Hematopoietic multipotent progenitor cell treated with erythropoietin and hydrocortisone succinate and interleukin-3 and kit ligand, for 15 days (in vitro differentiated cells): ENCODE measurements at places on chromosomes 7 and 10.

DNA sequence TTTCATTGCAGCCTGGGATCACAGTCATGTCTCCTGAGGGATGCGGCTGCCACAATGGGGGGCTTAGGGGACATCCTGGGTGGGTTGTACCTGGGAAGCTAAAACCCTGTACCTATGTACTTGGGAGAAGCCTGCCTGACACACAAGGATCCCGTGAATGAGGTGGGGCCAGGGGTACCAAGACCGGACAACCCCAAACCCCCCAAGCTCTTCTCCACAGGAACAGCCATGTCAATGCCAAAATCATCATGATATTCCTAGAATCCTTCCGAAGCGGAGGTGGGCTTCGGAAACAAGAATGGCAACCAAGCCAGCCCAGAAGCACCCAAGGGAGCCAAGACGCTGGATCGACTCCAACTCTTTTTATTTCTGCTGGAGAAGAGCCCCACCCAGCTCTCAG is 260.3 kb upstream of the TCERG1L start:
- no peak for DNase-seq

- DNase-seq: no peak
Measured at GRCh38 chr10:104300736-104301292, 31.8 kb downstream of the GSTO2 start.

- no peak for DNase-seq
Measured at GRCh38 chr10:15754937-15755336, 35.2 kb upstream of the ITGA8 start.

- DNase-seq: no peak
Measured at GRCh38 chr7:121624958-121625357, 228.8 kb upstream of the FAM3C start.

GRCh38 chr7:30321089-30321881 is 36.9 kb downstream of the ZNRF2 start:
- no peak for DNase-seq

DNA sequence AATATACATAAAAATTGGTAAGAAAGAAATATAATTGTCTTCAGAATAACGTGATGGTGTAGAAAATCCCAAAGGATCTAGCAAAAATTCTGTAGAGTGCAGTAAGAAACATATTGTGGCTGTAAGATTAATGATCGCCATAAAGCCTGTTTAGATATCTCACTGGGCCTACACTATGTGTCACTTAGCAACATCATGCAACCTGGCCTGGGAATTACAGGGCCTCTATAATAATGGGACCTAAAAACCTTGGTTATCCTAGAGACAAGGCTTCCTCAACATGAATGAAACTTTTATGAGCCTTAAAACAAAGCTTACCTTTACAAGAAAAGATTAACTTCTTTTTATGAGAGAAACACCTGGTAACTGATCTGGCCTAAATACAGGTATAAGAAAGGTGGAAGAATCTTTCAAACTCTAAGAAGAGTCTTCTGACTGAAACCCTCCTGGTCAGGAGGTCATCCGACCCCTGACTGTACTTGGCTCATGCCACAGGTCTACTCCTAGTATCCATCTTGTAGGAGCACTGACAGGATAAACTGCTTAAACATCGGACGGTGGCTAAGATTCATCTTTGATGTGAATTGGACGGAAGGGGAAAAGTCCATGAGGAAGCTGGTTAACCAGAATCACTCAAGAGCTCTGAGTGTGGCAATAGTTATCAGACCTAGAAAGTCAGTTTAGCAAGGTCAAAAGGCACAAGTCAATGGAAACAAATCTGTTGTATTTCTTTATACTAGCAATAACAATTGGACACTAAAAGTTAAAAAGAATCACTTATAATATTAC is 1155.1 kb upstream of the SORCS1 start:
- no peak for DNase-seq

DNA sequence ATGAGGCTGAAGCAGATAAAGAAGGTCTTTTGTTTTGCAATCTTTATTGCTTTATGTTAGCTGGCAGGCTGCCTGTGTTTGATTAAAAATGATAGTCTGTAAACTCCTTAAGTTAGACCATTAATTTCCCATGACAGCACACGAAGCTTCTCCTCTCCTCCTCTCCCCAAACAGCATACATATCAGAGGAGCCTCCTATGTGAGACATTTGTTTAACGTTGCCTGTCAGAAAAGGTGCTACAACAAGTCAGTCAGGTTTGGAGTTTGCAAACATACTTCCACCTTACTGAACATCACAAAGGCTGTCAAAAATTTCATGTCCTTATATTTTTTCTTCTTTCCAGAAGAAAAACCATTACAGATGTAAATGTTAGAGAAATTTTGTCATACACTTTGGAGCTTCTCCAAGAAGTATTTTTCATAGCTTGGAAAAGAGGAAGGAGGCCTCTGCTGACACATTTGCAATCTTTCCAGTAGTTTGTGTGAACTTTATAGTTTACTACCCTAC is 393.1 kb downstream of the EXOC4 start:
- no peak for DNase-seq

GRCh38 chr10:101207026-101207425 is 22.2 kb downstream of the LBX1 start:
- no peak for DNase-seq

DNA sequence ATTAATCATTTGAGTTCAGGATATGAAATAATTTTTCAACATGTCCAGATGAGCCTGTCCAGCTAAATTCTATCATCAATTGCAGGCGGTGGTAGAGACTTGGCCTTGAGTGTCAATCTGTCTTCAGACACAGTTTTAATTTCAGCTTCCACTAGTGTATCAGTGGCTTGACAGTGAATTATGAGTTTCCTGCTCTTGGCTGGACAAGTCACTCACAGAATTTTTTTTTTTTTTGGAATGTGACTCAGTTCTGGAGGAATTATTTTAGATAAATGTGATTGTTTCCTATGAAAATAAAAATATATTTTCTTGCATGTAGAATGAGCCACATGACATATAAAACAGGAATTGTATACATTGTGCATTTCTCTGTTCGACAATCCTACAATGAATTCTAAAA is 319.9 kb upstream of the AKR1E2 start:
- DNase-seq: no peak

- DNase-seq: no peak
Measured at GRCh38 chr10:125782054-125782453, 6.4 kb upstream of the MMP21 start.

DNA sequence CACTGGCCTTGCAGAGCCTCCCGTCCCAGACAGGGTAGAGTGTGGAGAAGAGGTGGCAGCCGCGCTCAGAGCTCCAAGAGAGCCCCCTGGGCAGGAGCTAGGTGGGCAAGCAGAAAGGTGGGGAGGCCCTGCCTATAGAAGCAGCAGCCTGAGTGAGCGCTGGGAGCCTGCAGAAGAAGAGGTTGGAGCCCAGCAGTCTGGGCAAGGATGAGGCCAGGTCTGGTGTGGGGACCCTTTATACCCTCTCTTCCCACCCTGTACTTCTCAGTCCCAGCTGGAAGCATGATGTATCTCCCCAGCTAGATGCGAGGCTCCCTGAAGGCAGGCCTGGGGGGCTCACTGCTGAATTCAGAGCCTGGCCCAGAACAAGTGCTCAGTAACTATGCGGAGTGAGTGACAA is 44.5 kb upstream of the ZMIZ1 start:
- no peak for DNase-seq

GRCh38 chr10:130363051-130363450 is 226.9 kb downstream of the GLRX3 start:
- DNase-seq: no peak

GRCh38 chr7:33751443-33751842 is 153.9 kb upstream of the BMPER start:
- DNase-seq: no peak

GRCh38 chr7:155184923-155185322 is 112.8 kb upstream of the INSIG1 start:
- DNase-seq: no peak

GRCh38 chr10:131832056-131832685 is 68.6 kb upstream of the PPP2R2D start:
- no peak for DNase-seq

GRCh38 chr7:157474685-157475084 is 137.9 kb downstream of the DNAJB6 start:
- peak; percentile 64 for DNase-seq

- no peak for DNase-seq
Measured at GRCh38 chr7:37211097-37211880, 237.4 kb downstream of the ELMO1 start.

DNA sequence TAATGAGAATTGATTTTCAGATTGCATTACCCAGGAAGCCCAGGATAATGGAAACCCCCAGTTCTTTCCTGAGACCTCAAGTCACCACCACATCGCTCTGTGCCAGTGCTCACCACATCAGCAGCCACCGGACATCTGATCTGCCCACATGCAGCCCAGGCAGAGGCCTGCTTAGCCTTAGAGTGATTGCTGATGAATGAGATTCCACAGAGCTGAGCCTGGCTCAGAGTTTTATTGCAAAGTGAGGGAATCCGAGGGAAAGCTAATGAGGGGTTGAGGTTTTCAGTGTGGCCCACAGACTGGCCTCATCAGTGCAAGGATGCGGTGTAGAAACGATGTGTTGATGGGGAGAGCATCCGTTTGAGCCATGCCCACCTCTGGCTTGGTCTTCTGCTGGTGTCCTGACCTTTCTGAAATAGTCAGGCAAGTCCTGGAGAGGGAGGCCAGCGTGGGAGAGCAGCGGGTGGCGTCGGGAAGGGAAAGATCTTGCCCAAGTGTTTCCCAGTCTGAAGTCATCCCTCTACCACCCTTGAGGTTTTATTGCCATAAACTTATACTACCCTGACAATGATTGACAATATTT is 120.3 kb downstream of the ITIH5 start:
- DNase-seq: no peak

- DNase-seq: no peak
Measured at GRCh38 chr7:52944921-52945320, 90.5 kb upstream of the POM121L12 start.

- no peak for DNase-seq
Measured at GRCh38 chr7:8982338-8982992, 549.1 kb downstream of the NXPH1 start.

DNA sequence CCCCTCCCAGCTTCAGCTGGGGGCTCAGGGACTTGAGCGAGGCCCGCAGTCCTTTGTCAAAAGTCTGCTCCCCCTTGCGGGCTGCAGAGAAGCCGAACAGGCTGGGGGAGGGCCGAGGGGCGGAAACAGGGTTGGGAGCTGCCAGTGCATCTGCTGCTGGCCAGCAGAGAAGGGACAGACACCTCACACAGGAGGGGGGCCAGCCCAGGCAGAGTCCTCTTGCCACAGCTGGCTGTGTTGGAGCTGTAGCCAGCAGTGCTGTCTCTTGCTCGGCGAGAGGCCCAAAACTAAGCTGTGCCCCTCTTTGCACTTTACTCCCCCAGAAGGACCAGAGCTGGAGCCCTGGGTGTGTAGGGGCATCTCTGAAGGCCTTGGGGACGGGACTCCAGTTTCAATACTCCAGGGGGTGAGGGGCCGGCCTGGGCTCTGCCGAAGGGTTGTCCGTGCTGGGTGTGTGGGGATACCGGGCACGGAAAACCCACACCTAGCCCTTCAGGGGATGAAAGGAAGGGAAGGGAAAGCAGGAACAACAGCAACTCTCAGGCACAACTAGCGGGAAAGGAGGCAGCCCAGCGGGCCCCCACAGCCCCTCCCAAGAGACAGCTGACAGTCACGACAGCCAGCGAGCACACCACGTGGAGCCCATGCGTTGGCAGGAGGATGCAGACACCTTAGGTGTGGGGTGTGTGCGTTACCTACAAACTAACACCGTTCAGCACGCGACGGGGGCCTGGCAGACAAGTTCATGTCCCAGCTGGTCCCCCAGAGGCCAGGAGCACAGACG is 17.8 kb downstream of the YKT6 start:
- DNase-seq: no peak

DNA sequence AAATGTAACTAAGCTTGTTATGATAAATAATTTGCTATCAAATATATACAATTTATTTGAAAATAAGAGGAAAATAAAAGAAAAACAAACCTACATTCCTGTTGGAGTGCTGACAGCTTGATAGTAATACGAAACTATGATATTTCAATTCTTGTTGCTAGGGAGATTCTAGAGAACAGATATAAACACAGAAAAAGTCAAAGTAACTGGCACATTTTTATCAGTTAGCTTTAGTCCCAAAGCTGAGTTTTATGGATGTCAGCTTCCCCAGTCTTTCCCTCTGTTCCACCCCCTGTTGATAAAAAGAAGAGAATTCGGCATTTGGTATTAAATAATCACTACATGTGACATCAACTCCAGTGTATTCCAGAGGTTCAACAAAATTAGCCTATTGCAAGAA is 1134.0 kb downstream of the XPNPEP1 start:
- no peak for DNase-seq

- DNase-seq: no peak
Measured at GRCh38 chr10:104253606-104254410, 884 bp upstream of the GSTO1 start.

DNA sequence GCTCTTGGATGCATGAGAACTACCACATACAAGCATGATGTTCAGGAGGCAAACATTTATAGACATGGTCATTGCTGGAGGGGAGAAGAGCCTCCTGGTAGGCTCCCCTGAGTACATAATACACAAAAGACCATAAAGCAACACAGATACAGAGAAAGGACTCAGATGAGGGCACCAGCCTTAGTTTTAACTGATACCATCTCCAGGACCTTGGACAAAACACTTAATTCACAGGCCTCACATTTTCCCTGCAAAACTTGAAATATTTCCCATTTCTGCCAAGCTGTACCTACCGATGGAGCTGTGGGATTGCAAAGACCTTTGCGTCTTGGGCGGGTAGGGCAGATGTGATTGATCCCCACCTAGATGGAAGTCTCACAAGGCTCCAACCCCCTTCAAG is 16.7 kb upstream of the ZNF488 start:
- DNase-seq: no peak

DNA sequence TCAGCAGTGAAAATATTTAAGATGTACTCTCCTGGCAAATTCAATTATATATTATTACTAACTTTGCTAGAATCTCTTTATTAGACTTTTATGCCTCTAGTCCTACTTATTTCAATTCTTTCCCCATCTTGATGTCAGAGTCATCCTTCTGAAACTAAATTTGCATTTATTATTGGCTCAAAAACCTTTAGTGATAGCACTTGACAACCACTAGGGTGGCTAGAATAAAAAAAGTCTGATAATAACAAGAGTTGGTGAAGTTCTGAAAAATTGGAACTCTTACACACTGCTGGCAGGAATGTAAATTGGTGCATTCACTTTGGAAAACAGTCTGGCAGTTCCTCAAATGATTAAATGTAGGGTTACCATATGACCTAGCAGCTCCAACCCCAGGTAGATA is 73.8 kb downstream of the LSMEM1 start:
- DNase-seq: no peak

GRCh38 chr10:121608469-121609190 is 10.4 kb upstream of the FGFR2 start:
- DNase-seq: peak; percentile 5

DNA sequence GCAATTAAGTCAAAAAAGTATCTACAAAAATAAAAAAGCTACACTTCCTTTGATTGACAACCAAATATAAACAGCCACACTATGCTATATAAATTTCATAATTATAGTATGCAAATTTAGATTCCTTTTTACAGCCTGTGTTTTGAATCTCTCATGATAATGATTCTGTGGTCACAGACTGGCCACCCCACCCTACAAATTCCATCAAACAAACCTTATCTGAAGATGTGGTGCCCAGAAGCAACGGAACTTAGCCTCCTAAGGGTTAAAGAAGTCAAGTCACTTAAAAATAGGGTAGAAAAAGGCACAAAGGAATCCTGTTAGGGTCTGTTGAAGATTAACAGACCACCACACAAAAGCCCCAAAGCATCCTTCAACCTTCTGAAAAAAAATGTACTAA is 351.8 kb downstream of the INHBA start:
- DNase-seq: no peak
